ENCODE measurements at places on chromosomes 7 and 10.

- no peaks in the 10 kb centered on the region for H3K36me3 ChIP-seq
- H3K4me1 ChIP-seq, result no peaks in the 10 kb centered on the region
- no peaks in the 10 kb centered on the region for H3K27me3 ChIP-seq
- no peak for DNase-seq
- no peak overlapping the region for H3K4me3 ChIP-seq
Measured at GRCh38 chr7:137474540-137475026, 131.1 kb upstream of the PTN start.

GRCh38 chr10:99827936-99828335 lies 45.5 kb downstream of the ABCC2 start:
- no peak overlapping the region for H3K4me3 ChIP-seq
- DNase-seq, result no peak
- no peaks in the 10 kb centered on the region for H3K27me3 ChIP-seq

DNA sequence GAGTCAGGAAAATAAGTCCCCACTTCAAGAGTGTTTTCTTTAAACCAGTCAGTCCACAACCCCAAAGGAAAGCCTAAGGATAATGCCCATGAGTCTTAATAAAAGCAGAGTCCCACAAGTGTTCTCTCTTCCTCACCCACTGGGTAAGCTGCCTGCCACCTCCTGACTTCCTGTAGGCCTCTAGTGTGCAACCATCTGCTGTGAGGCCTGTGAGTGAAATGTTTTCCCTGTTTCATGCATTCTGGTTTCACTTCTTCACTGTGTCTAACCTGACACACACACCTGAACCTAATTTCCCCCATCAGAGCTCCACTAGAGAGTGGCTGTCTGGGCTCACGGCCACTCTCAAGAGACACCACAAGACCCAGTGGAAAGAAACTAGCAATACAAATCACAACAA lies 38.9 kb upstream of the GDF10 start:
- peaks cover 21% of the 10 kb centered on the region for H3K36me3 ChIP-seq
- H3K4me1 ChIP-seq, result peaks cover 75% of the 10 kb centered on the region
- peak; percentile 9 for DNase-seq
- H3K4me3 ChIP-seq, result no peak overlapping the region
- H3K27ac ChIP-seq, result peak overlapping the region; percentile 89
- H3K27me3 ChIP-seq, result no peaks in the 10 kb centered on the region

DNA sequence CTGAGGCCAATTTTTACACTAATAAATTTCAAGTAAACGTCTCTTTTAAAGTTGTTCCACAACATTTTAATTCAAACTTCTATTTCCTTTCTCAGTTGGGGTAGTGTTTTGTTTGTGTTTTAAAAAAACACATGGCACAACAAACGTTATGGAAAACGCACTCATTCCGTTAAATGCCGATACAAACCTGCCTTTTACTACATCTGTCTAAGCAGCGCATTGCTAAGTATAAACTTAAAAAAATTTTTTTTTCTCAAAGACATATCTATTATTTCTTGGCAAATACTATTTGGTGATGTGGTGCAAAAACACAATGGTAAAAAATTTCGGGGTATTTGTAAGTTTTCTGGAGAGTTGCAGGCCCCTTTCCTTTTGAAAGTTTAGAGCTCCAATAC lies 1.4 kb downstream of the SKIDA1 start:
- peaks cover 42% of the 10 kb centered on the region for H3K4me1 ChIP-seq
- peaks cover 51% of the 10 kb centered on the region for H3K27me3 ChIP-seq
- H3K36me3 ChIP-seq, result no peaks in the 10 kb centered on the region
- H3K4me3 ChIP-seq, result no peak overlapping the region

DNA sequence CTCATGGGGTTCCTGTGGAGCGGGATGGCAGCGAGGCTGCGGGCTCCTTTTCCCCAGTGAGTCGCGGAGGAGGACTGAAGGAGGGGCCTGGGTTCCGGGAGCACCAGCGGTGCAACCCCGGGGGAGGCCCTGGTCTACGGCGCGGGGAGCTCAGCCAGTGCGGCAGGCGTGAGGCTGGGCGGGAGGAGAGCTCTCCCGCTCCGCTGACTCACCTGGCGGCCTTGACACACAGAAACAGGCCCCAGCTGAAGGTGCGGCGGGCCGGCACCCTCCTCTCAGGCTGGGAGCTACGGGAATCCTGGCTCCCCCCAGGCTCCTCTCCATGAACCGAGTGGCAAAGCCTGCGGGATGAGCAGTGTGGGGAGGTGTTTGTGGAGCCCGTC lies 6.8 kb upstream of the NOM1 start:
- H3K36me3 ChIP-seq, result no peaks in the 10 kb centered on the region
- DNase-seq, result no peak
- H3K27me3 ChIP-seq, result peaks cover 43% of the 10 kb centered on the region
- no peak overlapping the region for H3K27ac ChIP-seq

DNA sequence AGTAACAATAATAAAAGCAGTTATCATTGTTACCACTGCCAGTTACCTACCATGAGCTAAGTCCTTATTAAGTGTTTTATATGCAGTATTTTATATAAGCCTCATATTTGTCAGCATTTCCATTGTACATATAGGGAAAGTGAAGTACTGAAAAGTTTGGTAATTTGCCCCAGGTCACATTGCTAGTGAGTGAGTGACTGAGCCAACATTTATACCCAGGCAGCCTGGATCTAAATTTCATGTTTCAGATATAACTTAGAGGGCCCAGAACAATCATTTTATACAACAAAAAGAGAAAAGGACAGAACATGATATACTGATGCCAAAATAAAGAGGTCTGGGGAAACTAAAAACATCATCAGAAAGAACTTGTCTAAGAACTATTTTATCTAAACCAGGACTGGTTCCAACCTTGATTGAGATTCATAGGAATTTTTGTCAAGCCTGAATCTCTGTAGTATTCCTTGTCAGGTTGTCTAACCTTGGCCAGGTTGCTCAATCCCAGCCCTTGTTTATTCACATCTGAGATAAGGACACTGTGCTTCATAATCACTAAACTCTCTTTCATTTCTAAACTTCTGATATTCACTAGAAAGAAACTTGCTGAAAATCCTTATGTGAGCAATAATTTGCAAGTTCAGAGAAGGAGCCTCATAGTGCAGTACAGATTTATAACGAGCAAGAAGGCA lies 308.2 kb downstream of the IPMK start:
- H3K36me3 ChIP-seq, result no peaks in the 10 kb centered on the region
- no peaks in the 10 kb centered on the region for H3K27me3 ChIP-seq
- no peak overlapping the region for H3K4me3 ChIP-seq
- H3K4me1 ChIP-seq, result no peaks in the 10 kb centered on the region
- H3K27ac ChIP-seq, result no peak overlapping the region

GRCh38 chr7:55532150-55532917 lies 40.0 kb downstream of the VOPP1 start:
- peaks cover 66% of the 10 kb centered on the region for H3K4me1 ChIP-seq
- no peaks in the 10 kb centered on the region for H3K27me3 ChIP-seq
- peak overlapping the region; percentile 96 for H3K27ac ChIP-seq
- no peak for DNase-seq
- no peak overlapping the region for H3K4me3 ChIP-seq

- DNase-seq, result no peak
- no peaks in the 10 kb centered on the region for H3K4me1 ChIP-seq
- no peak overlapping the region for H3K4me3 ChIP-seq
- no peaks in the 10 kb centered on the region for H3K36me3 ChIP-seq
Measured at GRCh38 chr10:19290770-19291169, 242.2 kb downstream of the MALRD1 start.

DNA sequence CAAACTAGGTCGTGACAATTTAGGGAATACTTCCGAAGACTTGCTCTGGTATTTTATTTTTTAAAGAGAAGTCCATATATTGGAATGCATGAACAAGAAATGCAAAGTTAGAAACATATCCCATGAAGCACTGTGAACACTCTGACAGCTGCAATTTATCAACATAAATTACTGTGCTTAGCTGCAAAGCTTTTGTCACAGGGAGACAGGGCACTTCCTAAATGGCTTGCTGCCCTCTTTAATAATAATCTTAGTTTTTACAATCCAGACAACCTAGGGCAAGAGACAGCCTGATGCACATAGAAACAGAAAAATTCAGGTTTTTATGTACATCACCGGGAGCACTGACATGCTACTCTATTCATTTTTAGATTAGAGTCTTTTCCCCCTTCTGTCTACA lies 78.3 kb upstream of the NOBOX start:
- no peak overlapping the region for H3K27ac ChIP-seq
- no peaks in the 10 kb centered on the region for H3K27me3 ChIP-seq
- H3K36me3 ChIP-seq, result no peaks in the 10 kb centered on the region
- H3K4me1 ChIP-seq, result no peaks in the 10 kb centered on the region

DNA sequence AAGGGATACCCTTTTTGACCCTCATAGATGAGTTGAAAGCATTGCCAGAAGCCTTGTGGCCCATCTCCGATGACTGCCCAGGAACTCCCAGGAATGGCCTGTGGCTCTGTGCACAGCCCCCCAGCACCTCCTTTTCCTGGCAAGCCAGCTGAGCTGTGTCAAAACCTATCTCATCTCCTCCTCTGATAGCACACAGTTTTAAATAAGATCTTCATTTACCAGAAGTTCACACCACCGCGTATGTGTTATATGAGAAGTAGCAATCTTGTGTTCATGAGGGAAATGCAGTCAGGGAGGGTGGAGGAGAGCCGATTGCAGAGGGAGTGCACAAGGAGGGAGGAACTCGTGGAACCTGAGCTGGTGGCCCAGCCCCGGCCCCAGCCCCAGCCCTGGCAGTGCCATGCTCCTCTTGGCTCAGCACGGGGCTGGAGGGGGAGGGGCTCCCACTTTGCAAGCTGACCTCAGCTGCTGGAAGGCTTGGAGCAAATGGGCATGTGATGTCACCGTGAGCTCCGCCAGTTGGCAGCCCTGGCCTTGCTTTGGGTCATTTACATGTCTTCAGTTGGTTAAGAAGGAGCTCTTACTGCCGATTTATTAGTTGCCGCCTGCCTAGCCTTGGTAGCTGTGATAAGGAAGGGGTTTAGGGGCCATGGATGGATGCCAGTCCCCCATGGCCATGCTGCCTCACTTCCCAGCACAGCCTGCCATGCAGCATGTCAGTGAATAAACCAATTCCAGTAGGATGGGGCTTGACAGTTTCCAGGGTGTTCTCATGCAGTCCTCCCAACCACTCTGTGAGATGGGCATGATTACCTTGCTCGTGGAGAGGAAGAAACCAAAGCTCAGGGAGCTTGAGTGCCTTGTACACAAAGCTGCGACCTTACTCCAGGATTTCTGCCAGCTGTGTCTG lies 20.0 kb downstream of the UNC5B start:
- H3K27ac ChIP-seq, result no peak overlapping the region
- H3K27me3 ChIP-seq, result no peaks in the 10 kb centered on the region
- DNase-seq, result no peak
- no peak overlapping the region for H3K4me3 ChIP-seq

All from activated T-helper 2 cell treated with anti-CD3 and anti-CD28 coated beads, Interferon-gamma antibody, Interleukin-2, Interleukin-4, amounts not matched to agents 10 μg/mL and 5 μg/mL and 100 μg/mL, durations not matched to agents 14 hours and 24 hours and 36 hours (primary cell).